ENCODE measurements at places on chromosomes 7 and 10.
A peak's percentile ranks its signal among the peaks of the same experiment; 100 is the strongest.

- no peak for DNase-seq
Measured at GRCh38 chr7:159097661-159098423, 46.8 kb downstream of the VIPR2 start.

DNA sequence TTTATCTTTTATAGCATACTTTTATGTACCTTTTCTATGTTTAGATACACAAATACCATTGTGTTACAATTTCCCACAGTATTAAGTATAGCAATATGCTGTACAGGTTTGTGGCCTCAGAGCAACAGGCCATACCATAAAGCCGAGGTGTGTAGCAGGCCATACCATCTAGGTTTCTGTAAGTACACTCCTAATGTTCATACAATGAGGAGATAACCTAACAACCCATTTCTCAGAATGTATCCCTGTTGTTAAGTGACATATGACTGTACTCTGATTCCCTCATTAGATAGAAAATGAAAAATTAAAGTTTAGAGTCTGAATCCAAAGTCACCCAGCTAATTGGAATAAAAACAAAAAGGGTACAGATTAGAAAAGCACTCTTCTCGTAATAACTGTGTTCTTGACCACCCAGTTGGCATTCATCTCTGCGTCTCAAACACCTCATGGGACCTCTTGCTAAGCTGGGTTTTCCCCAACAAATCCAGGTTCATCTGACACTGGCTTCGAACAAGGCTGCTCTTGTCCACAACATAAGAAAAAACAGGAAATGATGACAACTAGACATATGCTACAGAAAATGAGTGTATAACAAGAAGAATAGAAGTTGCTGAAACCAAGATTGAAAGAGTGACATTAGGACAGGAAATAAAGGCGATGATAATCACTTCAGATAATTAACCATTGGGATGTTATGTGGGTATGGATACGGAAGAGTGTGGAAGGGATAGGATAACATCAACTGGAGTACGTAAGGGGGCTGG lies 1.4 kb downstream of the NDUFB8 start:
- no peak for DNase-seq

DNA sequence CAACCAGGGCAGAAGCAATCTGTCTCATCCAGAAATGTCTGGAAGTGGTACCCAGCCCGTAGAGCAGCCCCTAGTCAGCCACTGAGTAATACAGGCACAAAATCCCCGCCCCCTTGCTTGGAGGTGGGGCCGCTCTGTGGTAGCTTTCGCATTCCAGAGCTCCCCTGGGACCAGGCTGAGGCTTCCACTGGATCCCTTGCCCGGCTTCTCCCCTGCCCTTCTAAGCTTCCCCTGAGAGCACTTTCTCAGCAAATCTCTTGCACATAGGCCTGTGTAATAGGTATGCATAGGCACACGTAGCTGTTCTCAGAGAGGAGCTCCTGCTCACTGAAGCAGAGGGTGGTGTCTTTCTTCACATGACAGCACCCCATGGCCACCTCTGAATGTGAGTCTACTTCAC lies 144.2 kb downstream of the BMS1 start:
- no peak for DNase-seq

- no peak for DNase-seq
Measured at GRCh38 chr7:74480861-74481417, 27.2 kb downstream of the GTF2IRD1 start.

GRCh38 chr7:32072397-32072796 lies 2.2 kb upstream of the PDE1C start:
- no peak for DNase-seq

DNA sequence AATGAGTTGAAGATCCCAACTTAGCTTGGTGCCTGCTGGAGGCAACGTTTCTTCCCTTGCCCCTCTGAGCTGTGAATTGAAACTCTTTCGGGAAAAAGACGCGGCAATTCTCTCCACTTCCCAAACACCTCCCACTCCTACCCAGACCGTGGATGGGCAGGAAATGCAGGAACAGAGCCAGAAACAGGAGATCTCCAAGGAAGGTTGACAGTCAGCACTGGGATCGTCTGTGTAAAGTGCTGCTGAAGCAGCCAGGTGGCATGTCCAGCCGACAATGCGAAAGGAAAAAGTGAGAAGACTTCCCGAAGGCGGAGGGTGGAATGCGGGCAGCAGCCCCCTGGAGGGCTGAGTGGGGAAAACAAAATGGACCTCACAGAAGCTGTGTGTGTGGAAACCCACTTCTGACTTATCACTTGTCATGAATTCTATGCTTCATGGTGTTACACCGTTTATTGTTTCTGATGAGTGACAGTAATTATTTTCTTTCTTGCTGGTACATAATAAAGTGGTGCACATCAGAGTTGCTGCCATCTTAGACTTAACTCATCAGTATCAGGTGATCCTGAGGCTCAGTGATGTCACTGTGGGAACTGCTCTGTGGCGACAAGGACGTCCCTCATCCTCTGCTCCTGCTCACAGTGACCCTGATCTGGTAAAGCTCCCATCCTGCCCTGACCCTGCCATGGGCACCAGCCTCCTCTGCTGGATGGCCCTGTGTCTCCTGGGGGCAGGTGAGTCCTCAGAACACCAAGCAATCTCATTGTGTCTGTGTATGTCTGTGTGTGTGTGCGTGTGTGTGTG lies 220.5 kb upstream of the PRSS1 start:
- DNase-seq: no peak

DNA sequence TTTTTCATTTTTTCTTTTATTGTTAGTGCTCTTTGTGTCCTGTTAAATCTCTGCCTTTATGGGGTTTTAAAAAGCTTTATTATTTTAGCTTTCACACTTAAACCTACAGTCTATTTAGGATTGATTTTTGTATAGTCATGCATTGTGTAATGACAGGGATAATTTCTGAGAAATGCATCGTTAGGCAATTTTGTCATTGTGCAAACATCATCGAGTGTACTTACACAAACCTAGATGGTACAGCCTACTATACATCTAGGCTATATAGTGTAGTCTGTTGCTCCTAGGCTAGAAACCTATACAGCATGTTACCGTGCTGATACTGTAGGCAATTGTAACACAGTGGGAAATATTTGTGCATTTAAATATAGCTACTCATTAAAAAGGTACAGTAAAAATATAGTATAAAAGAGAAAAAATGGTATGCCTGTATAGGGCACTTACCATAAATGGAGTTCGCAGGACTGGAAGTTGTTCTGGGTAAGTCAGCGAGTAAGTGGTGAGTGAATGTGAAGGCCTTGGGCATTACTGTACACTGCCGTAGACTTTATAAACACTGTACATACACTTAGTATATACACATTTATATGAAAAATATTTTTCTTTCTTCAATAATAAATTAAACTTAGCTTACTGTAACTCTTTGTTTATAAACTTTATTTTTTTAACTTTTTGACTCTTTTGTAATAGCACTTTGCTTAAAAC lies 16.0 kb downstream of the UBE2D1 start:
- no peak for DNase-seq

- DNase-seq: no peak
Measured at GRCh38 chr7:43914795-43915194, 8.4 kb upstream of the URGCP start.

DNA sequence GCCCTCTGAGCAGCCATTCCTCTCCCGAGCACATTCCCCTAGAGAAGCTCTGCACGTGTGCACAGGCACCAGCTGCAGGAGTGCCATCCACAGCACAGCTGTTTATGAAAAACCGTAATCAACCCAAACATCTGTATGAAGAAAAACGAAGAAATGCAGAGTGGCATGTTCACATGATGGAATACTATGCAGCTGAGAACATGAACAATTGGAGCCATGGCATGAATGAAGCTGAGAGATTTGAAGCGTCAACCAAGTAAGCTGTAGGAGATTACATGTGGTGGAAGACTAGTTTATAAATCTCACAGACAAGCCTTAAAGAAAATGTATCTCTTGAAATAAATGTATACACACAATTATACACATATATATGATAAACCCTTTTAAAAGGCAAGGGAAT lies 176.5 kb downstream of the EBF3 start:
- DNase-seq: no peak

DNA sequence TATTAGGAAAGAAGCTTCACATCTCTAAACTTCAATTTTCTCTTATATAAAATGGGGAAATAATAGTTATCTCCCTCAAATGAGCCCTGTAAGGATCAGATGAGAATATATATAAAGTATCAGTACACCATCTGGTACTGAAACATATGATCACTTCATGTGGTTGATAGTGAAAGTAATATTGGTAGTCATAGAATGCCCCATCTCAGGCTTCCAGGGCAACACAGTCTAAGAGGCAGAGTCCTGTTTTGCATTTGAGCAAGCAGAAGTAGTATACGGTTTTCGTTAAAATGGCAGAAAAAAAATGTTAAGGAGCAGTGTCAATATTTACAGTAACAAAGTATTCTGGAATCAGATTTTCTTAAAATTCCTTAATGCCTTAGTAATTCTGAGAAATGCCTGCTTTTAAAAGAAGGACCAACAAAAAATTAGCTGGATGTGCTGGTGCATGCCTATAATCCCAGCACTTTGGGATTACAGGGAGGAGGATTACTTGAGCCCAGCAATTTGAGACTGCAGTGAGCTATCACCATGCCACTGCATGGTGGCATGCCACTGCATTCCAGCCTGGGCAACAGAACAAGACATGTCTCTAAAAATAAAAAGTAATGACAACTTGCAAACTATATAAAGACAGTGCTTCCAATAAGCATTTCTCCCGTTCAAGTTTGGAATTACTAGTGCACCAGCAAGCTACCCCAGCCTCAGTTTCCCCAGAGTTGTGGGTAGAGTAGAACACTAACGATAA lies 19.8 kb downstream of the KBTBD2 start:
- DNase-seq: no peak

DNA sequence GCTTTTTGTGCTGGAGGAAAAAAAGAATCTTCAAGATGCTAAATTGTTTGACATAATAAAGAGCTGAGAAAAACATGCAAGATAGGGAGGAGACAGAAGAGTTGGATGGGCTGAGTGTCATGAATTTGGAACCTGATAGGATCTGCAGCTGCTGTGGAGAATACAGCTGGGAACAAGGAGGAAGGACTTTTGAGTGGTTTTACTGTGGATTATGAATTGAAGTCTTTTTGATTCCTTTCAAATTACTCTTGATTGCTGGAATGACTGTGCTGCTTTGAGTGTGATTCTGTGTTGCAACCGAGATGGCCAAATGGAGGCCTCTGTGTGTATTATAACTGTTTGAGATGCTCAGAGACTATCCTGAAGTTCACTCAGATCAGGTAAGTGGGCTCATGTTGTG lies 4.0 kb downstream of the EFCAB10 start:
- DNase-seq: no peak

DNA sequence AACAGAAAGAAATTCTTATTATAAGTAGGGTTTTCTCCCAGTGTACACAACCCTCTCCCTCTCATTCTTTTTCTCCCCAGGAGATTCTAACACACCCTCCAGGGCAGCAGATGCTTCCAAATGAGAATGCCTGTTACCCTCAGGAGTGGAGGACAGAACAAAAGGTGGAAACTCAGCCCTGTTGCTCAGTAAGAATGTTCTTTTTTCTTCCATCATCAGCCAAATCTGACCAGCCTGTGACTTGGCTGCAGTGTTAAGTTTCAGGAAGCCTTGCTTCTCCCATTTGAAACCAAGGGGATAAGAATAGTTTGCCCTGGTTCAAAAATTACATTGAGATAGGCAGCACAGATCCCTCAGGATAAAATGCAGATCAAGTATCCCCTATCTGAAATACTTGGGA lies 77.5 kb upstream of the EEPD1 start:
- DNase-seq: no peak

- no peak for DNase-seq
Measured at GRCh38 chr10:89516149-89516832, 19.1 kb downstream of the SLC16A12 start.

DNA sequence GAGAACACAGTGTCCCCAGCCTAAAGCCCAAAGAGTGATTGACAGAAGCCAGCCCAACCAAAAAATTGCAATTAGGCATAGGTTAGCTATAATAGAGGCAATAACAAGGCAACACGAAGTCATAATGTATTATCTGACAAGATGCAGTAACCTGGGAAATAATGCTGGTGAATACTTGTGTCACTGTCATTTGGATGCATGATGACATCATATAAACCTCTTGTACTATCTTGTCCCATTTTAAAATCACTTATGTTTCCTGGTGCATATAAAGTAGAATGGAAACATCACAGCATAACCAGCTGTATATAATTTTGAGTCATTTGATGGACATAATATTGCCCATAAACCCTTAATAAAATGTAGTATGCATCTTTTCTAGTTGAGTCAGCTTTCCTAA lies 1138.3 kb upstream of the LRRTM3 start:
- no peak for DNase-seq

DNA sequence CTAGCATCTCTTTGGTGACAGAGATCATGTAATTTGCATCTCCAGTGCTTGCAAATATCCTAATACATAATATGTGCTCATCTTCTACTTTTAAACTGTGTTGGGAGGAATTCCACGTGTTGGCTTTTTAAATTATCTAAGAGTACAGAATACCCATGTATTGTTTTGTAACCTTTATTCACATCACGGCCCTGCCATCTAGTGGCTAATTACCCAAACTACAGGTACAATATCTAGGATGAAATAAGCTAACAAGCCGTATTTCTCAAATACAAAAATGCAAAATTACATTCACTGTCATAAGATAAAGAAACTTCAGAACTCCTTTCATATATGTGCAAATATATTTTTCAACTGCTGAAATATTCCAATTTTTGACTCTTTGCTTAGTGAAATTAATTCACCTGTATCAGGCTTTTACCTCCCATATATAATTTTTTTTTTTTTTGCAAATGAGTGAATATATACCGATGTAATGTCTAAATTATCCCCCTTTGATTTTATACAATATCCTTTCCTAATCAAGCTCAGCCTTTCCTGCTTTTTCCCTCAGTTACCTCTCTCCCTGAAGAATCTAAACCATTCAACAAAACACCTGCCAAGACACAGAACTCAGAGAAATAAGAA lies 30.3 kb upstream of the LSM8 start:
- no peak for DNase-seq

- DNase-seq: no peak
Measured at GRCh38 chr7:111103678-111104274, 12.8 kb downstream of the LRRN3 start.

- no peak for DNase-seq
Measured at GRCh38 chr10:50336140-50336539, 84.8 kb upstream of the ASAH2 start.

DNA sequence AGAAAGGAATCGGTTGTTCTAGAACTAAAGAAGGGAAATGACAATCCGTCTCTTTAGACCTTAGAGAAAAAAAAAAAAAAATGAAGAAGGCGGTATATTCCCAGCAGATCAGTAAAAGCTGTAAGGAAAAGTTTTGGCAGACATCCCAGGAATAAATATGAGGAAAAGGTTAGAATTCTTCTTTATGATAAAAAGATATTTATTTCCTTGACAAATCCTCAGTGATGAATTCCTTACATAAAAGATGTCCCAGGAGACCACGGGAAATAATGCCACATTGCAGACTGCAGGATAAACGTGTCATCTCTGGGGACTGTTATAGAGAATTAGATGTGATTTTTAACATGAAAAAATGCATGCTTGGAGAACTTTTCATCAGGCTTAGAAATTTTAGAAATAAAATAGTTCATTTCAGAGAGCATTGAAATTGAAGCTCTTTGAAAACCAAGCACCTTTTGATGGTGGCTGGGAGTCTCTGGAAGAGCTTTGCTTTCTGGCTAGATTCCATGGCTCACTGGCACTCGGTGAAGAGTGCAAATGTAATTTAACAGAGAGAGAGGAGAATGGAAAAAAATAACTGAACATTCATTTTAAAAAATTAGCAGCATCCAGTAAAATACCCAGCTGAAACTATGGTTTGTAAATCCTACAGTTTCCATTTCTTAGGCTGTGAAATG lies 98.2 kb downstream of the PRPF18 start:
- DNase-seq: no peak

GRCh38 chr7:105656922-105657521 lies 75.7 kb upstream of the EFCAB10 start:
- peak; percentile 53 for DNase-seq

GRCh38 chr7:1640376-1641172 lies 29.5 kb upstream of the ELFN1 start:
- no peak for DNase-seq
